ENCODE measurements at places on chromosomes 3 and 15. TPM values are rescaled to one million over a fixed set of nuclear protein-coding genes. Genes with fewer than 3 reads are reported as not detected.
A peak's percentile ranks its signal among the peaks of the same experiment; 100 is the strongest.

GRCh38 chr3:20047341-20047779 is 7.1 kb downstream of the KAT2B start:
- no peak overlapping the region for H3K4me3 ChIP-seq
- no peaks in the 10 kb centered on the region for H3K4me1 ChIP-seq
- no peaks in the 10 kb centered on the region for H3K27me3 ChIP-seq
- H3K27ac ChIP-seq: no peak overlapping the region
- no peaks in the 10 kb centered on the region for H3K36me3 ChIP-seq
- no peak for DNase-seq

GRCh38 chr15:35876762-35877161 is 330.8 kb upstream of the DPH6 start:
- no peak overlapping the region for H3K4me3 ChIP-seq
- no peak for DNase-seq
- no peak overlapping the region for H3K27ac ChIP-seq
- H3K27me3 ChIP-seq: no peaks in the 10 kb centered on the region

DNA sequence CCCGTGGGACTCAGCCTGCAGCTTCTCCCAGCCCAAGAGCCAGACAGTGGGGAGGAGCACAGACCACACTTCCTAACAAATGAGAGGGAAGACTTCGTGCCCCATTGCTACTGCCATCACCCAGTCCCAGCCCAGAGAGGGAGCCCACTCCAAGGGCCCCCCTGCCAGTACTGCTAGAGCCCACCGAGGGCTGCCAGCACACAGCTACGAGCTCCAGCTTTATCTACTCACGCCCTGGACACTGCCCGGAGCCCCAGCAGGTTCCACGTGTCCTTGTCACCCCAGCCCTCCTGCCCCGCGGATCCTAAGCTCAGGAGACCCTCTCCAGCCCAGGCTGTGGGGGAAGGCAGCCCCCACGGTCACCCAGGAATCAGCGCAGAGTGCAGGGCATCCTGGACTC is 1.9 kb downstream of the GOLGA8A start:
- peaks cover 18% of the 10 kb centered on the region for H3K27me3 ChIP-seq
- H3K4me3 ChIP-seq: no peak overlapping the region
- no peaks in the 10 kb centered on the region for H3K4me1 ChIP-seq
- no peak overlapping the region for H3K27ac ChIP-seq
- no peak for DNase-seq
- no peaks in the 10 kb centered on the region for H3K36me3 ChIP-seq

DNA sequence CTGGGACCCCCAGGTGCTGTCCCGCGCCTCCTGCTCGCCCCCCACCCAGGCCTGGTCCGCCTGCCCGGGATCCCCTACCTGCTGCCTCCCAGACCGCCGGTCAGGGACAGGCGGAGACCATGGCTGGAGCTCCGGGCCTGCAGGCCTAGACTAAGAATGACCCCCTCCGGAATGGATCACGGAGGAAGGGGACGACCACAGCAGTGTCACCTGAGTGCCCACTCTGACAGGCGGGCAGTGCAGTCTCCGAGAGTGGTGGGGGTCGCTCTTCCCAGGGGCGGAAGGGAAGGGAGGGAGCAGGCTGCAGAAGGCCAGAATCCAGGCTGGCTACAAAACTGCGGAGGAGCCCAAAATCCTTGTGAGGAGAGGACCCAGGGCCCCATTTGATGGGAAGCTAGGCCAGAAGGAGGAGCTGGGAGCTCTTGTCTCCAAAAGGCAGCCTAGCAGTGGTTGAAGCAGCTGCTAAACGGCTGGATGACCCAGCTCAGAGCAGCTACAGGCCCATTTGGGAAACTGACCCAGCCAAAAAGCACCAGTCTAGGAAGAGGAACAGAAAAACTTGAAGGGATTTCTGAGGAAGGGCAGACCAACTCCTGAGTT is 908 bp upstream of the RAB43 start:
- H3K27ac ChIP-seq: no peak overlapping the region
- no peak for DNase-seq
- peak overlapping the region; percentile 74 for H3K4me3 ChIP-seq

DNA sequence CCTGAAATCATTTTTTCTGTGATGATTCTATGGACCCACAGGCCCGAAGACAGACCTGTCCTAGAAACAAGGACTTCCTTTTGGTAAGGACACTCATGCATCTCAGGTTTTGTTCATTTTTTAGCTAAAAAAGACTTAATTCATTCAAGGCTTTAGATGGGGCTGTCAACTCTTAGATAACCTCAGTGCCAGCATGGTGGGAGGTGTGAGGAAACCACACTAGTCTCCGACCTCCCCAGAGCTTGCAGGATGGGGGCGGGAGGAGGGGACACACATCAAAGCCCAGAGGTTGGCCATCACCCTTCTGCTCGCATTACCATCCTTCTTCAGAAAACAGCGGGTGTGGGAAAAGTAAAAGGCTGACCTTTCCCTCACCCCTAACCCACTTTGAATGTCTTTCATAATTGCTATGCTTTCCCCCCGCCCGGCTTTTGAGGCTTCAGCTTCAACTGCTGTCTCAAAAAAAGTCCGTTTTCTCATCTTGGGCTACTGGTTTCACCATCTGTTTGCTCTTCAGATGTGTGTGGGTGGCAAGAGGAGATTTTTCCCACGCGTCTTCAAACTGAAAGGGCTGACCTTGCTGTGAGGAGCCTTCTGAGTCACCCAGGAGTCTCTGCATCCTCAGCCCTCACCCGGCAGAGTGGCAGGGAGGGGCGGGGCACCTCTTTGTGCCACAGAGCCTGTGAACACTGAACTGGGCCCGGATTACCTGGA is 27.6 kb upstream of the CXCR6 start:
- no peaks in the 10 kb centered on the region for H3K4me1 ChIP-seq
- no peaks in the 10 kb centered on the region for H3K36me3 ChIP-seq
- no peak overlapping the region for H3K4me3 ChIP-seq
- DNase-seq: peak; percentile 58

DNA sequence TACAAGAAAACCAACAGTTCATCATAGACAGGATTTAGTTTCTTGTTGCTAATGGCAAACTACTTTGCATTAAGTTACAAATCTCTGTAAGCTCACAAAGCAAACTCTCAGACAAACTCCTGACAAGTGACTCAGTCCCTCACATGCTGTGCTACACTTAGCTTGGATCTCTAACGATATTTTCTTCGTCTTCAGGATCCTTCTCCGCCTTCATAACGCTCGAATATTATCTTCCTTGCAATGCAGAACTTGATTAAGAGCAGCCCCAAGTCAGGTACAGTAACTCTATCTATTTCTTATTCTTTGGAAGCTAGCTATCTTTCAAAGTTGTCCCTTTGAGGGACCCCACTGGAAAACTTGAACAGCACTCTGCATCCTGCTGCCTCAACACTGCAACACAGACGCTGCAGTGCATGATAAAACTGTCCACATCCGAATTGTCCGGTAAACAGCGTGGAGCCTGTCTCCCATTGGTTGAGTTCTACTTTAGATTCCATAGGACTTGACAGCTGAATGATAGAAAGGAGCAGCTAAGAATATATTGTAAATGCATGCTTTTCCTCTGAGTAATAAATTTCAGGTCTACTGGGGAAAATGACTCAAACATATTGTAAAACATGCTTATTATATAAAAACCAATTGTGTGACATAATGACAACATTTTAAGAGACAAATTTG is 61.3 kb downstream of the UACA start:
- no peaks in the 10 kb centered on the region for H3K27me3 ChIP-seq
- H3K36me3 ChIP-seq: peaks cover 3% of the 10 kb centered on the region
- H3K4me3 ChIP-seq: peak overlapping the region; percentile 77
- H3K27ac ChIP-seq: peak overlapping the region; percentile 2
- H3K4me1 ChIP-seq: peaks cover 29% of the 10 kb centered on the region
- no peak for DNase-seq

DNA sequence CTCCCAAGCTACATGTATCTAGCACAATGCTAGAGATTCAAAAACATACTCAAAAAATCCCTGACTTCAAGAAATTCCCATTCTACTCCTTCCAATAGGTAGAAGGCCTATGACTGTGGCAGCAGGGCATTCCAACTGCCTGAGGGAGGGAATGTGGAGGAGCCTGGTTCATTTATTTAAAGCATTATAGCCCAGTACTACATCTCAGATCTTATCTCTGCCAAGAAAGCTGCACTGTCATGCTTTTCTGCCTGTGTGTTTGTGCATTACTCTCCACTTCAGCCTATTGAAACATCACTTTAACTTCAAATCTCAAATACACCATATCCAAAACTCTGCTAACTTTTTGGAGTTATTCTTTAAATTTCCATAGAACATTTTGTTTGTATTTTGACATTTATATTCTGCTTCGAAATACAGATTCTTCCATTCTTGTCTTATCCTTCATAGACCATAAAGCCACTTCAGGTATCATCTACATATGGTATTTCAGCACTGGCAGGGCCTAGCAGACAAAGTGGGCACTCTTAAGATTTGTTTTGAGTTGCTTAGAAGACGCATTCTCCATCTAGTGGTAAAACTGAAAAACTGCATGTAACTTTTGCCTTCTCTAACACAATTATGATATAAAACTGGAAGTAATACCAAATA is 59.1 kb upstream of the NEDD4 start:
- H3K27ac ChIP-seq: no peak overlapping the region
- H3K4me1 ChIP-seq: no peaks in the 10 kb centered on the region
- H3K27me3 ChIP-seq: no peaks in the 10 kb centered on the region
- no peaks in the 10 kb centered on the region for H3K36me3 ChIP-seq

DNA sequence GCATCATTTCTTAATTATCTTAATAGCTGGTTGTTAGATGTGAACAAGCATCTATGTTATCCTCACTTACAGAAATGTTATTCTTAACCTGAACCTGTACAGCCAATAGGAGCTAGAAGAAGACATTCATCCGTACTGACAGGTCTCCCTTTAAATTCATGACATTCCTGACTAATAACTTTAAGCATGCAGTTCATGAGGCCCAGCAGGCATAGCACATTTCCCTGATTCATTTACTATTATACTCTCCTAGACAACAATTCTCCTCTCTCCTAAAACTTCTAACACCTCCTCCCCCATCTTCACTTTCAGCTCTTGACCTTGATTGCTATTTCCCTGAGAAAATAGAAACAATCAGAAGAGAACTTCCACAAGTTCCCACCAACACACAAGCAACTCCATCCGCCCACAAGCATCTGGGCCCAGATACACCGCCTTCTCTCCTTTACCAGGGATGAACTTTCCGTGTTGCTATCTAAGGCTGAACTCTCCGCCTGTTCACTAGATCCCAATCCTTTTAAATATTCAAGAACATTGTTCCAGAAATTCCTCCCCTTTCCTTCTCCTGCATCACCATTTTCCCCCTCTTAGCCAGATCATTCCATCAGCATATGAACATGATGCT is 62.9 kb upstream of the SPRED1 start:
- no peak overlapping the region for H3K4me3 ChIP-seq
- no peaks in the 10 kb centered on the region for H3K27me3 ChIP-seq
- peak; percentile 48 for DNase-seq
- H3K4me1 ChIP-seq: peaks cover 7% of the 10 kb centered on the region

DNA sequence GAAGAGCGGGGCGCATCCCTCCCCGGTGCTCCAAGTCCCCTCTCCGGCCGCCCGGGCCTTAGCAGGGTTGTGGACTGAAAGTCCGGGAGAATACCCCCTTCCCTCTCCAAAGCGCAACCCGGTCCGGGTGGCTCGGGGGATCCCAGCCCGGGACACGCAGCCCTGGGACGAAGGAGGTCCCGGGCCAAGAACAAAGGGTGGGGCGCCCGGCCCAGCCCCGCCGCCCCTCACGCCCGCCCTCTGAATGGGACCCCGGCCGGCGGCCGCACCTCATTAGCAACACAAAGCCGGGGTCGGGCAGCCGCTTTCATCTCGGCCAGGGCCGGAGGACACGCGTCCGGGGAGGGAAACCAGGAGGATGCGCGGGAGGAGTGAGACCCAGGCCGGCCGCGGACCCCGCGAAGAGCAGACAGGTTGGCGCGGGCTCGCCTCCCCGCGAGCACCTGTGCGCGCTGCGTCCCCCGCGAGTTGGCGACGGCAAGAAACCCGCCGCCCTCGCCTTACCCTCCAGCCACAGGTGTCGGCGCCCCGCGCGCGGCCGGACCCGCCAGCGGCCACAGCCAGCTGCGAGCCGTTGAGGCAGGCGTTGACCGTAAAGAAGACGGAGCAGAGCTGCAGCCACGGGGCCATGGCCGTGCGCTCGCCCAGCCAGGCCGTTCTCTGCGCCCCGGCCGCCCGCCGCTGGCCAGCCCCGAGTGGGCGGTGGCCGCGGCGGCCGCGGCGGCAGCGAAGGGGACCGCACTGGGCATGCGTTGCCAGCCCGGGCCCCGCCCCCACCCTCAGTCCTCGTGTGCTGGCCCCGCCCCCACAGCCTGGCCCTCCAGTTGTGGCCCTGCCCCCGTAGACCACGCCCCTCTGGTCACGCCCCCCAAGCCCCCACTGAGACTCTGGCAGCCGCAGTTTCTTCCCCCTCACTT is at the start of gene IL17RD:
IL17RD (minus strand) TSS at position 697 of the 917 bp plus-strand sequence; CDS start at position 630, 67 bp downstream.
- peak within 1 kb of the TSS; percentile 91 for H3K27ac ChIP-seq
- peak; percentile 96 for DNase-seq
- H3K36me3 ChIP-seq: no peaks in the 10 kb centered on the region
- no peaks in the 10 kb centered on the region for H3K27me3 ChIP-seq

DNA sequence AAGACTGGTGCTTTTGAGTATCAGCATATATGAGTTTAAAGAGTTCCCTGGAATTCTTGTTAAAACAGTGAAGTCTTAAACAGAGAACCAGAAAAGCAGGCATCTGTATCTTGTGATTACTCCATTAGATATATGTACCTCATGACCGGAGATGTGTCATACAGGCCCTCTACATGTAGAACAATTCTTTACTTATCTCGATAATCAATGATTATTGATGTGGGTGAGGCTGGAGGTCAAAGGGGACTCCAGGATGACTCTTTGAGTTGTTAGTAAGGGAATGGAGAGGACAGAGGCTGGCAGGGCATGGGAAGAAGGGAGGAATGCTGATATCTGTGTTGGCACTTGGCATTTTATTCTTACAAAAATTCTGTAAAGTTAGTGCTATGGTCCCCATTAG is 155.7 kb downstream of the GAP43 start:
- H3K27ac ChIP-seq: no peak overlapping the region
- no peak for DNase-seq
- H3K27me3 ChIP-seq: peaks cover 24% of the 10 kb centered on the region
- no peaks in the 10 kb centered on the region for H3K4me1 ChIP-seq

- no peak overlapping the region for H3K4me3 ChIP-seq
- H3K36me3 ChIP-seq: peaks cover 19% of the 10 kb centered on the region
- H3K4me1 ChIP-seq: peaks cover 7% of the 10 kb centered on the region
- no peak for DNase-seq
- no peak overlapping the region for H3K27ac ChIP-seq
- no peaks in the 10 kb centered on the region for H3K27me3 ChIP-seq
Observed at GRCh38 chr3:64539451-64540196, 148.2 kb downstream of the ADAMTS9 start.

GRCh38 chr3:179297971-179298725 is 24.7 kb upstream of the ZNF639 start:
- H3K4me1 ChIP-seq: no peaks in the 10 kb centered on the region
- H3K27me3 ChIP-seq: no peaks in the 10 kb centered on the region
- no peak for DNase-seq
- H3K4me3 ChIP-seq: no peak overlapping the region
- H3K36me3 ChIP-seq: no peaks in the 10 kb centered on the region

PRTG gene
- 51.6 TPM for total RNA-seq

SEMA6D gene
- total RNA-seq: 48.7 TPM

DUOXA2 gene
- total RNA-seq: not detected

ERICH6 gene
- total RNA-seq: not detected

LRRC58 gene
- 20.5 TPM for total RNA-seq
